ENCODE measurements at places on chromosomes 4 and X.

DNA sequence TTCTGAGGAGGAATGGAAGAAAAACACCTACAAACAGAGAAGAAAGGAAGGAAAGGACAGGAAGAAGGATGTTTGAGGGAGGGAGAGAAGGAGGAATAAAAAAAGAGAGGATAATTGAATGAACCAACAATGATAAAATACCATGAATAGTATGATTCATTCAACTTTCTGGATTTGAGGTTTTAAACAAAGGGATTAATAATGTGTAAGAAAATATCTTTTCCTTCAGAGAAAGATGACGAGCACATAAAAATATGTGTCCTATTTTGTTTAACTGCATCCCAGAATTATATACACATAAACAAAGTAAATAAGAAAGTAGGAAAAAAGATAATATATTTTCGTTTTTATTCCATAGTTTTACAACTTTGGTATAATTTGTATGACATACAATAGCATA is 1380.4 kb downstream of the STIM2 start:
- DNase-seq, result no peak

DNA sequence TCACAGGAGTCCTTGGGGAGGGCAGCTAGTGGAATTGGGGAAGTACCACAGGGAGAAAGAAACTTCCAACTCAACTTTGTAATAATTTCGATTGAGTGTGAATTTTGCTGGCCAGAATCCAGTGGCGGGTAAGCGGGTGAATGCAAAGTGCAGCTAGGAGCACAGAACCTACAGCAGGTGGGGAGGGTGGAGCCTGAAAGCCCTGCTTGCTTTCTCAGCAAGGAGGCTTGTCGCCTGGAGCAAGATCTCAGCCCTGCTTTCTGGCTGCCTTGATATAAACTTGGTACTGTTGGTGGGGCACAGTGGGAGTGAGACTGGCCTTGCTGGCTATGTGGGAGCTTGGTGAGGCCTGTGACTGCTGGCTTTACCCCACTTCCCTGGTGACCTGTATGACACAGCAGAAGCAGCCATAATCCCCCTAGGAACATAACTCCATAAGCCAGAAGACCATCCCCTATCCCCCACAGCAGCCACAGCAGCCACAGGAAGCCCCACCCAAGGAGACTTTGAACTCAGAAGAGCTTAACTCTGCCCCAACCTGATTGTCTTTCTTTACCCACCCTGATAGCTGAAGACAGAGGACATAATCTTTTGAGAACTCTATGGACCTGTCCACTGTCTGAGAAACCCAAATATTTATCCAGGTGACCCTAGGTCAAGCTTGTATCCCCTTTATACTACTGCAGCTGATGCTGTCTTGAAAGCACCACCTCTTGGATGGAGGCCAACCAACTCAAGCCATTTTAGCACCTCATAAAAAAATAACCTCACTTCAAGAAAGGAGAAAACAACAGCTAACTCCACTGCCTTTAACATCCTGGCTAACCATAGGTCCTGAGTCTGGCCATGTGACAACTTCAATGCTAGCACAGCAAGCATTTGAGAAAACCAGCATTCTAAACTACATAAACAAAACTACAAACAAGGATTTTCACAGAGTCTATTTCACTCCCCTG is 87.2 kb upstream of the PDE5A start:
- DNase-seq, result no peak

GRCh38 chr4:107213880-107214279 is 177.8 kb upstream of the DKK2 start:
- peak; percentile 60 for DNase-seq

DNA sequence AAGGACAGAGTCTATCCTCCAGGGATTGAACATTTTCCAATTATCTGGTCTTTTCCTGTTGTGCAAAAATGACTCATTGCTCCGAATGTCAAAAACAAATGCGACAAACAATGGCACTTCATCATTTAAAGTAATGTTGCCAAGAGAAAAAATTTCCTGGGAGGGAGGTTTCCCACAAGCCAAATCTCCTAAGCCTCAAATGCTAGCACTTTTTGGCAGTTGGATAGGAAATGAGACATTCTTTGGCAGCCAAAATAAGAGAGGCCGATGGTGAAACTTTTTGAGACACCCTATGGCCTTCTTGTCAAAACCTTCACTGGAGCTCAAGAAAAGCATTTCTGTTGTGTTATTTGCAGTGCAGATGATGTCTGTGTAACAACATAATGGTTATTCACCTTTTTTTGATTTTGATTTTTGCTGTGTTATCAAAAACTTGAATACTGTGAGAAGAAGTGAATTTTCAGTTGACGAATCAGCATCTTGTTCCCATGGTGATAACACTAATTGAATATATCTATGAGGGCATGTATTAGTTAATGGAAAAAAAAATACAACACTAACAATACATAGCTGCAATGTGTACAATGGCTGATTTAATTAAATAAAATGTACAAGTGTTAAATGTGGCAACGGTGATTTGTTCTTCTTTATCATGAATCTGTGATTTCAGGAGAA is 333.8 kb downstream of the ANK2 start:
- peak; percentile 83 for DNase-seq
